Large intestine (tissue), 12 donors: ENCODE measurements at places on chromosomes 7 and 10. TPM values are rescaled to one million over a fixed set of nuclear protein-coding genes. Genes with fewer than 3 reads are reported as not detected.

DNA sequence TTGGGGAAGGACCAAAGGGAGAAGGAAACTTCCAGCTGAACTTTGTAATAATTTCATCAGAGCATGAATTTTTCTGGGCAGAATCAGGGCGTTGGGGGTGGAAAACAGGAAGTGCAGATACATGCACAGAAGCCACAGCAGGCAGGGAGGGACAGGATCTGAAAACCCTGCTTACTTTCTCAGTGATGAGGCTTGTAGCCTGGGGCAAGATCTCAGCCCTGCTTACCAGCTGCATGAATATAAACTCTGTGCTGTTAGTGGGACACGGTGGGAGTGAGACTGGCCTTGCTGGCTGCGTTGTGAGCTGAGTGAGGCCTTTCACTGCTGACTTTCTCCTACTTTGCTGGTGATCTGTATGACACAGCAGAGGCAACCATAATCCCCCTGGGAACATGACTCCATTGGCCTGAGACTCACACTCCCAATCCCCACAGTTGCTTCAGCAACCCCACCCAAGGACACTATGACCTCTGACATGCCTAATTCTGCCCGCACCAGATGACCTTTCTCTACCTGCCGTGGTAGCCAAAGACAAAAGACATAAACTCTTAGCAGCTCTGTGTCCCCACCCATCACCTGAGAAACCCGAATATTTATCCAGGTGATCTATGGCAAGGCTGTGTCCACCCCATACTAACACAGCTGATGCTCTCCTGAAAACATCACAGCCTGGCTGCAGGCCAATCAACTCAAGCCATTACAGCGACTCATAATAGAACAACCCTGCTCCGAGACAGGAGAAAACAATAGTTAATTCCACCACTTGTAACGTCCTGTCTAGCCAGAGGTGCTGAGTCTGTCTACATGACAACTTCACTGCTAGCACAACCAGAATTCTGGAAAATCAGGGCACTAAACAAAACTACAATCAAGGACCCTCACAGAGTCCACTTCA lies 190.7 kb upstream of the CHRM2 start:
- H3K4me3 ChIP-seq, result no peak overlapping the region
- H3K4me1 ChIP-seq, result no peaks in the 10 kb centered on the region
- H3K27me3 ChIP-seq, result no peaks in the 10 kb centered on the region
- no peaks in the 10 kb centered on the region for H3K36me3 ChIP-seq
- DNase-seq, result no peak

DNA sequence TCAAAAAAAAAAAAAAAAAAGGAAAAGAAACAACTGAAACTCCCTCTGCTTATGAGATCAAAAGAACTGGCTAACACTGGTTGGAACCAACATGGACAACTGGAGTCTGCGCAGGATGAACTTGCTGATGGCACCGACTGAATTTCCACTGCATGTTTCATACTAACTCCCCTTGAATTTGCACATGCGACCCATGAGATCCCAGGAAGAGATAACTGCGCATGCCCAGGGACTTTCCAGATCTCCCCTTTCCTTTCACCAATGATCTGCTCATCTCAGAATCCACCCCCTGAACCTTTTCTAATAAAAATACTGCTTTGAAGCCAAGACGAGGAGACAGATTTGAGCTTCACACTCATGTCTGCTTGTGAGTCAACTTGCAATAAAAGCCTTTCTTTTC lies 20.7 kb downstream of the LBX1 start:
- H3K27ac ChIP-seq, result no peak overlapping the region
- no peak overlapping the region for H3K4me3 ChIP-seq
- no peak for DNase-seq
- no peaks in the 10 kb centered on the region for H3K4me1 ChIP-seq
- no peaks in the 10 kb centered on the region for H3K36me3 ChIP-seq

GRCh38 chr10:96846395-96846794 lies 14.3 kb downstream of the LCOR start:
- peaks cover 13% of the 10 kb centered on the region for H3K4me1 ChIP-seq
- H3K4me3 ChIP-seq, result no peak overlapping the region
- peaks cover 8% of the 10 kb centered on the region for H3K36me3 ChIP-seq
- no peak overlapping the region for H3K27ac ChIP-seq

DNA sequence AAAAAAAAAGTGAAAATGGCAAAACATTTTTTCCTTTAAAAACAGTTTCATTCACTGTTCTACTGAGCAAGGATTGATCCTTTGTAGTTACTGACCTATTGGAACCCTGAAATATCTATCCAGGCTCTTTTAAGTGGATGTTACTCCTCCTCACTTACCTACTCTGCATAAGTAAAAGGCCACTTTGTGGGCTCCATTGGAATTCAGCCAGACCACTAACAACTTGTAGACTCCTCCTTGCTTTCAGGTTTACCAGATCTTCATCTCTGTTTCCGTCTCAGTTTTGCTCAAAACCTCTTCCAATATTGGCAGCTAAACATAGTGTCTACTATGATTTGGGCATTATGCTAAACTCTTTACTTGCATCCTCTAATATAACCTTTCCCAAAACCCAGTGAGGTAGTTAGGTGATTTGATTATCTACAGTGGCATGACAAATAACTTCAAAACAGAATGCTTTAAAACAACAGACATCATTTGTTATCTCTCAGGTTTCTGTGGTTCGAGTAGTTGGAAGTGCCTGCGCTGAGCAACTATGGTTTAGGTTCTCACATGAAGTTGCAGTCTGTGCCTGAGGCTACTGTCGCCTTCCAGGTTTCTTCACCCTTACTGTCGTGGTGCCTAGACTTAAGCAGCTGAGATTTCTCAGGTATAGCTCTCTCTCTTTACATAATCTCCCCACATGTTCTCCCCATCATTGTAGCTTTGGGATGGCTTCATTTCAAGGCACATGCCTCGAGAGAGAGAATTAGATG lies 698.2 kb downstream of the REEP3 start:
- no peak overlapping the region for H3K27ac ChIP-seq
- H3K4me1 ChIP-seq, result no peaks in the 10 kb centered on the region
- no peak overlapping the region for H3K4me3 ChIP-seq

Gene CALHM1
- polyA plus RNA-seq, result 0.04 TPM

Gene HKDC1
- polyA plus RNA-seq, result 91.5 TPM

Gene EVX1
- not detected for polyA plus RNA-seq
